Stimulated activated naive CD8-positive, alpha-beta T cell treated with anti-CD3 and anti-CD28 coated beads, Interleukin-15, amount 100 ng/mL, for 72 hours (primary cell): ENCODE measurements at places on chromosomes 6 and 20.

DNA sequence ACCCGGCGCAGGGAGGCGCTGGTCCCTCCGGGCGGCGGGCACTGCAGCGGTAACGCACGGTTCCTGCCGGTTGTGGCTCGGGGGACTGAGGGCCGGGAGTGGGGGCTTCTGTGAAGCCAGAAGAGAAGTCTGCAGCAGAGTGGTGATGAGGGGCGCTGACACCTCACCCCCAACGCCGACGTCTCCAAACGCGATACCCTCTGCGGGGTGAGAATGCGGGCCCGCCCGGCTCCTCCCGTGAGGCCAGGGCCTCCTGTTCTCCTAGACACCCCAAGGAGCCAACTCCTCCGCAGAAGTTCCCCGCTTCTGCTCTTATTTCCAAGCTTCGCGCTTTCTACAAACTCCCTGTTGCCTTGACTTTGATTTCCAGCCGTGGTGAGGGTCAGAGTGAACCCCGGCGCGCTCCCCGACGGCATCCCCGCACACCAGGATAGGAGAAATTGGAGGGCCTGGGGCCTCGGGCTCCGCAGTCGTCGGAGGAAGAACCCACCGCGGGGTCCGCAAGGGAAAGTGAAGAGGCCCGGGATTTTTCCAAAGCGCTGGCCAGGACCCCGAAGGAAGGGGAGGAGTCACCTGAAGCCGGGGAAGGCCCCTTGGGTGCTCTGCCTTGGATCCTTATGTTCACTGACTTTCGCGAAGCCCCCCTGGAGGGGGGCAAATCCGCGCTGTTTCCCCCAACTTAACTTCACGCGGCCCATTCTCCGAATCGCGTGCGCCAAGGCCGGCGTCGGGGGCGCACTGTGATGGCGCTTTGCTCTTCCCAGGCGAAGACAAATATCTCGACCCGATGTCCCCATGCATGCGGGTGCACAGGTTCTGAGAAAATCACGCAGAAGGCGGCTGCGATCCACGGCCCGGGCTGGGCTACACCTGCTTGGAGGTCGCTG, 3.1 kb upstream of the INSM1 start:
- peak; percentile 14 for DNase-seq

DNA sequence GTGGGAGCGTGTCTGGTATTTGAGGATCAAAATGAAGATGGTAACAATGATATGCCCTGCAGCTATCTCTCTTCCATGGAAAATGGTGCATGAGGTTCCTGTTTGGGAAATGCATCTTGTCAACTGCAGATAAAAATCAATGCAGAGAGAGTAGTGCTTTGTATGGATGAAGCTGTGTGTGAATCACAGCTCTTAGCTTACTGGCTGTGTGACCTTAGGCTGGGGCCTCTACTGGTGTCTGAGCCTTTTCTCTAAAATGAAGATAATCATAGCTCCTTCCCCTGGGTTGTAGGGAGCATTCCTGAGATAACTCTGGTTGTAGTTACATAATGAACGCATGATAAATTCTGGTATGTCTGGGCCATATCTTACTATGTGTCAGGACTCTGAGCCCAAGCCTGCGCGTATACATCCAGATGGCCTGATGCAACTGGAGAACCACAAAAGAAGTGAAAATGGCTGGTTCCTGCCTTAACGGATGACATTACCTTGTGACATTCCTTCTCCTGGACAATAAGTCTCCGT, 19.6 kb downstream of the ANGPT4 start:
- DNase-seq = no peak

- peak; percentile 89 for DNase-seq
These were observed 3.4 kb downstream of the SRF start for GRCh38 chr6:43174263-43175112.

GRCh38 chr20:54668271-54669039, 193.1 kb downstream of the DOK5 start:
- peak; percentile 27 for DNase-seq

DNA sequence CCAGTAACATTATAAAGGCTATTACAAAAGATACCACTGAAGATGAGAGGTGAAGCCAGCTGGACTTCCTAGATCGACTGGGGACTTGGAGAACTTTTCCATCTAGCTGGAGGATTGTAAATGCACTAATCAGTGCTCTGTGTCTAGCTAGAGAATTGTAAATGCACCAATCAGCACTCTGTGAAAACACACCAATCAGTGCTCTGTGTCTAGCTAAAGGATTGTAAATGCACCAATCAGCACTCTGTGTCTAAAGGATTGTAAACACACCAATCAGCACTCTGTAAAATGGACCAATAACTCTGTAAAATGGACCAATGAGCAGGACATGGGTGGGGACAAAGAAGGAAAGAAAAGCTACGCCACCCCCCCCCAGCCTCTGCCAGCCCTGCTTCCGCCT, 13.6 kb upstream of the RPS10 start:
- DNase-seq = no peak

- DNase-seq = no peak
These were observed 3.0 kb downstream of the CFB start for GRCh38 chr6:31948753-31949413.

GRCh38 chr20:4887586-4887985, 113.7 kb downstream of the SLC23A2 start:
- DNase-seq = no peak

DNA sequence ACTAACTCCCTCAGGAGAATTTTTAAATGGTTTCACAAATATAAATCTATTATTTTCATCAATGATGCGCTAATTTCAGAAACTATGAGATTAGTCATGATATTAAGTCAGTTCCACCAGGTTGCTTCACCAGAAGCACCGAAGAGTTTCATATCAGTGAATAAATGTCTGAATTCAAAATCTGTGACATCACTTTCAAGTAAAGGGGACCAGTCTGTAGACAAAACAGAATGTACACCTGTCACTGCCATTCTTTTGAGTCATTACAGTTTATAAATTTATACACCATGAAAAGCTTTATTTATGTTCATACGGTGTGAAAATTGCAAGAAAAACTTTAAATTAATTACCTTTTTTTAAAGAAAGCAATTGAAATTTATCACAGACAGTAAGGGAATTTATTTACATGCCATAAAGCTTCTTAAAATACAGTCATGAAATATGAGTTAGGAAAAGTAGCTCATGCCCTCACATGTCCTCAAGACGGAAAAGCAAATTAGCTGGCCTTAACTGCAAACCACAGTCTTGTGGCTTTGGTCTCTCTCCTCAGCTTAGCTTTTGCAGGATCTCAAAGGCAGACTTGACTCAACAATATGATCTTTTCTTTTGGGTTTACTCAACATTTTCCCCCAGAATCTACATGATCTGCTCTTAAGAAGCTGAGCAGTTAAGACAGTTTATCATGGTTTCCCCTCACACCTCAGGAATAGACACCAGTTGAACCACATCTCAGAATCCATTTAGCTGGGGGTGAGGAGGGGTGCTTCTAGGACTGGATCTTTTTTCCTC, 177.7 kb upstream of the MCHR2 start:
- DNase-seq = no peak

DNA sequence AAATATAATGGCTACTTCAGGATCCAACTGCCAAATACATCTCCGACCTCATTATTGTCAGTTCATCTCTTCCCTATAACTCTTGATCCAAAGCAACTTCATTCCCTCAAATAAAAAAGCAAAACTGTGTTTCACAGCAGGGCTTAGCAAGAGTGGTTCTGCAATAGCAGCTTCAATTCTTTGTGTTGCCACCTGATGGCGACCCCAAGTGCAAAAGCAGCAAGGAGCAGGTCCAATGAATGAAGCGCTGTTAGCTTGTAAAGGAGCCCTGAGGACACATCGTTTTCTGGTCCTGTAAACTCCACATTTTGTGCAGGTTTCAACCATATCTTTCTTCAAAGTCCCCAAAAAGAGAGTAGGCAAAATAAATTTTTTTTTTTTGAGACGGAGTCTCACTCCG, 19.6 kb downstream of the RTN4IP1 start:
- peak; percentile 8 for DNase-seq

GRCh38 chr6:20178327-20178726, 33.9 kb downstream of the MBOAT1 start:
- no peak for DNase-seq

GRCh38 chr6:90362318-90362717, 65.7 kb upstream of the BACH2 start:
- no peak for DNase-seq

- no peak for DNase-seq
These were observed 80.5 kb downstream of the VEGFA start for GRCh38 chr6:43850314-43851203.

- no peak for DNase-seq
These were observed 143.0 kb upstream of the AHI1 start for GRCh38 chr6:135640449-135641111.

DNA sequence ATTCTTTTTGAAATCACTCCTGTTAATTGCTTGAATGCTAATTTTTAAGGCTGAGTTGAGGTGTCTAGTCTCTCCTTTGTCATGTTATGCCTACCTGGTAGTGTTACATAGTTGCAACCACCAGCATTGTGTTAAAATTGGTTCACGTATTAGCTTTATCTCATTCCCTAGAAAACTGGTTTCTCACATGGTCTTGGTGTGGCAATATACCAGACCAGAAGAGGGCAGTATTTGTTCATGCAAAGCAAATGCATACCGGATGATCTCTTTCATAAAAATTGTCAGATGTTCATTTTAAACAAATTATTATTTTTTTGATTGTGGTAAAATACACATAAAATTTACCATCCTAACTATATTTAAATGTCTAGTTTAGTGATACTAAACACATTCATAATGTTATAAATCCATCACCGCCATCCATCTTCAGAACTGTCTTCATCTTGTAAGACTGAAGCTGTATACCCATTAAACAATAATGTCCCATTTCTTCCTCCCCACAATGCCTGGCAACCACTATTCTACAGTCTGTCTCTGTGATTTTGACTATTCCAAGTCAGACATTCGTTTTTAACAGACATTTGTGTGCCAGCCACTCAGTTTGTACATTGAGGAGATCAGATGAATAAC, 92.8 kb downstream of the ATRN start:
- no peak for DNase-seq
